Stomach (tissue), 19 donors: ENCODE measurements at places on chromosomes 4 and X. TPM values are rescaled to one million over a fixed set of nuclear protein-coding genes. Genes with fewer than 3 reads are reported as not detected.

The CXorf66 gene
- not detected for polyA plus RNA-seq

The NOA1 gene
- 20.0 TPM for polyA plus RNA-seq

The ZNF732 gene
- polyA plus RNA-seq = 0.15 TPM

The BCORL1 gene
- polyA plus RNA-seq = 2.4 TPM

The ASB9 gene
- 3.4 TPM for polyA plus RNA-seq

The SHISA3 gene
- 1.5 TPM for polyA plus RNA-seq

- DNase-seq = no peak
These were observed 1.8 kb downstream of the BGN start for GRCh38 chrX:153496590-153496959.

DNA sequence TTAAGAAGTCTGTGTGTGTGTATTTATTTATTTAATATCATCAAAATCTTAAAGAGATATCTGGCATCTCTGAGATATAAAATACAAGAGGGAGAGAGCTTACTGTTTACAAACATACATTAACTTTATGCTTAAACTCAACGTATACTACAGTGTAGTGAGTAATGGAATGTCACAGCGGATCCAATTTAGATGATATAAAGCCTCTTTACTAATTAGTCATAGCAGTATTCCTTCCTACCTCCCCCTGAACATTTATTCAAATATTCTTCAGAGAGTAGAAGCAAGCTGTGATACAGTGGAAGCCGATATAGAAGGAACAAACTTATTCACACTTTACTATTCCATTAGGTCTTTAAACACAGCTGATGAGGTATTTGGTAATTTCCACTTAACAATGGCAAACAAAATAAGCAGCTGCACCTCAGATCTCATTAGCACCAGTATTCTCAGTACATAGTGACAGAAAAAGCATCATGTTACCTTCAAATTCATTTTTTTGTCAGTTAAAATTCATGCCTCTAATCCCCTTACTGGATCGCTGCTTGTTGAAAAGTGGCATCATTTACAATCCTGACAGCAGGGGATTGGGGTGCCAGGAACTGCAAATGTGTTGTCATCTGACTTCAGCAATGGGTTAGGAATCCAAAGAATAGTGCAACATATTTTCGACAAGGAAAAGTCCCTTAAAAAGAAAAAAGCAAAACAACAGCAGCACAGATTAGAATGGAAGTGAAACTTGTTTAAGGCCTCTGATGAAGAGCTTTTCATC, 658.7 kb upstream of the EPHA5 start:
- DNase-seq = no peak

DNA sequence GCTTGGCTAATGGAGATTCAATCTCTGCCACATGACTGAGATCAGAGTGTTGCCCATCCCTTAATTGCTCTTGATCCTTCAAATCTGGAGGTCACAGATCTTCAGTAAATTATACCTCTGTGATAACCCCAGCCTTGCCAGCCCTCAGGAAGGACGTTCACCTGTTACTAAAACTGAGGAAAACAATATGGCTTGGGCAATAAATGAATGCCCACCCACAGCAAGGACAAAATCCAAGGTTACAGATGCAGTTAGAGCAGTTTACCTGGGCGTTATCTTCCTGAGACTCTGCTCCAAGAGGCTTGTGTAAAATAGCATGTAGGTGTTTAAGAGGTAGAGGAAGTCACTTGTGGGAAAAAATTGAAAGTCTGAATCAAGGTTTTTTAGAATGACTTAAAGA, 69.3 kb upstream of the MAOA start:
- no peak for DNase-seq

GRCh38 chr4:32119907-32120306, 1399.7 kb downstream of the PCDH7 start:
- DNase-seq = no peak

- DNase-seq = no peak
These were observed 33.5 kb upstream of the ELF2 start for GRCh38 chr4:139210486-139210885.

- no peak for DNase-seq
These were observed 555.2 kb upstream of the PCDH10 start for GRCh38 chr4:132593717-132594400.

- DNase-seq = peak; percentile 25
These were observed 38.6 kb upstream of the AMELX start for GRCh38 chrX:11254417-11255109.

- peak; percentile 21 for DNase-seq
These were observed 8.9 kb downstream of the MSANTD1 start for GRCh38 chr4:3257556-3258482.

DNA sequence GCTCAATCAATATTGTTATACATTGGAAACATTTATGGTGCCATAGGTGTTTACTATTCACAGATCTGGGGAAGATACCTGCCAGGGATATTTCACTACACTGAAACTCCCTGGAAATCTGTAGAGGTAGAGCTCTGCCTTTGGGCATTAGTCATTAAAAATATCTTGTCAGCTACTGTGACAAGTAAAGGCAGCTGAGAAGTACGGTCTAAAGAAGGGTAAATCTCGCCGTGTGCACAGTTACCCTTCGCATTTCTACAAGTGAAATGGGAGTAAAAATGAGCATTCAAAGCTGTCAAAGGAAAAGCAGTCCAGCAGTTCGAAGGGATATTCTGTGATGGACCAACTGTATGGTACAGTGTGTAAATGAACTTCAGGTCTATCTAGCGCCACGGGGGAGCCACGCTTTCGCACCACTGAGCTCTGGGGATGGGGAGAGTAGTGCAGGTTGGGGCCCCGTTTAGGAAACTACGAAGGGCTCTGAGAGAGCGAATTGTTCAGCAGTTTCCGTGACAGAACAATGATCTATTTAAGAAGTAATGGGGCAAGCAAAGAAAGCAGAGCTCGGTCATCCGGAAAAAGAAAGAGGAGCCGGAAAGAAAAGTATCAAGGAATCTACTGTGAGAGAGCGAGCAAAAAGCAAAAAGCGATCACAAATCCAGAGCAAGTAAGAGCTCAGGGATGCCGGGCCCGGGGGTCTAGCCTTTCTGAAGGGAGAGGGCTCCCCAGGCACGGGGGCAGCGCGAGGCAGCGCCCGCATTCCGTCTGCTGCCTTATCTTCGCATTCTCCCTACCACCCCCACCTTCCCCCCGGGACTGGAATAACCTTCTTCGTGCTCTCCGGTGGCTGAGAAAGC, 646 bp downstream of the TIGD4 start:
- peak; percentile 36 for DNase-seq
